Left renal cortex interstitium (tissue), 4 donors: ENCODE measurements at places on chromosomes 2 and 18.

GRCh38 chr2:71742953-71743601 lies 289.7 kb downstream of the DYSF start:
- DNase-seq: no peak

GRCh38 chr18:42290318-42291307 lies 335.6 kb downstream of the PIK3C3 start:
- DNase-seq: no peak

DNA sequence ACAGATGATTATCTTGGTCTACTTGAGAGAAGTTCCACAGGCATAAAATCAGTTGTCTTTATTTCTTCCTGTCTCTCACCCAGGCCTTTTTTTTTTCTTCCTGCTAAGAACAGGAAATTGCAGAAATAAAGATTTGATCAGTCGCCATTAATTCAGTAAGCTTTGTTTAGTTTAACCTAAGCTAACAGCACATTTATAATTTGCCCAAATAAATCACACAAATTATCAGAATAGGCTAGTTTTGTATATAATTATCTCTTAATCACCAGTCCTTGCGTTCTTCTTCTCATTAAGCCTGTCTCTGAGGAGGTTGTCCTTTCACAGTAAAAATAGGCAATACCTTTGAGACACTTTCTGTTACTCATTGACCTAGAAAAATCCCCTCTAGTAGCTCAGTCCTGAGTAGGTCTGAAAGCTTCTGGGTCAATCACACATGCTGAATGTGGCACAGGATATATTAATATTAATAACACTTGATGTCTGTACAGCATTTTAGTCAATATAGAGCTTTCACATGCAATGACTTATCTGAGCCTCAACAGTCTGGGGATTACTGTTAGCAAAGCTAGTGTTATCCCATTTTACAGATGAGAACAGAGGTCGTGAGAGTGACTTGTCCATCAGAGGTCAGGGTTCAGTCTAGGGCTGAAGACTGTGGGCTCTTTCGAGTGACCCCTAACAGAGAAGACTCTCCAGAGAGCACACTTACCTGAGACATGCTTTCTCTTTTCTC lies 11.2 kb upstream of the STK17B start:
- no peak for DNase-seq

DNA sequence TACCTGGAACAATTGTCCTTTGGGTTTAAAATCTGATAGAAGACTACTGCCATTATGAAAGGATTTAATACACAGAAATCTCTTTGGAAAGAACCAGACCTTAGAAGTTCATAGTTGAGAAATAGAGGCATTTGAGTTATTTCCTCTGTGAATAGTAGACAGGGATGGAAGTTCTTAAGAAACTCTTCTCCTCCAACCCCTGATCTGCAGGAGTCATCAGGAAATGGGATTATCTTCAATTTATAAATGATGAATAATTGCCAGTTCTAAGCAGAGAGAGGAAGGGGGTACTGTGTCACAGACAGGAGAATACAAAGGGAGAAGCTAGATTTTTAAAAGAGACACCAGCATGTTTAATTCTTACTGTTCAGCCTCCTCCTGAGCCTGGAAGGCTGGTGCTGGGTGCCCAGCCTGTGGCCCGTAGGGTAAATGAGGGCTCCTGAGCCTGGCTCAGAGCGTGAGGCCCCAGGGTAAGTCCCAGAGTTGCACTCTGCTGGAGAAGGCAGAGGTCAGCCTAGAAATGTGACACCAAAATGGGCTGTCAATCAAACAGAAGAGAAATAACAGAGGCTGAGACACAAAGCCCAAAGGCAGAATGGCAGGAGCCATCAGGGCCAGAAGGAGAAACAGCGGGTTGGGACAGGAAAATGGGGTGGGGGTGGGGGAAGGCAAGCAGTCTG lies 58.2 kb upstream of the PKDCC start:
- no peak for DNase-seq

DNA sequence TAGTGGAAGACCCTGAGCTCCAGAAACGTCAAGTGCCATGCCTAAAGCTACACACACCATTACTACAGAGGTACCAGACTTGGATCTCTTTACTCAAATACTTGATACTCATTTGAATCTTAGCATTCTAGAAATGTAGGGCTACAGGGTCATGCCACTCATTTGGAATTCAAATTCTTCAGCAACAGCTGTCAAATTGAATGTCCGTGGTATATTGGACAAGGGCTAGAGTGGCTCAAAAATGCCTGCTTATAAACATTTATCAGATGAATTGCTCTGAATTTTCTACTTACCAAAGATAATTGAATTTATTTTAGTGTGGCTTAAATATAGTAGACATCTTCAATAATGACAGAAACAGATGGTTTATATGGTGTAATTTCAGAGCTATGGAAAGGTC lies 669.7 kb downstream of the SLC4A3 start:
- no peak for DNase-seq

- no peak for DNase-seq
Observed at GRCh38 chr2:188176620-188177019, 115.1 kb upstream of the GULP1 start.

GRCh38 chr18:11925800-11926481 lies 17.8 kb upstream of the MPPE1 start:
- DNase-seq: no peak
